ENCODE measurements at places on chromosomes 5 and 9. TPM values are rescaled to one million over a fixed set of nuclear protein-coding genes. Genes with fewer than 3 reads are reported as not detected.
A peak's percentile ranks its signal among the peaks of the same experiment; 100 is the strongest.

DNA sequence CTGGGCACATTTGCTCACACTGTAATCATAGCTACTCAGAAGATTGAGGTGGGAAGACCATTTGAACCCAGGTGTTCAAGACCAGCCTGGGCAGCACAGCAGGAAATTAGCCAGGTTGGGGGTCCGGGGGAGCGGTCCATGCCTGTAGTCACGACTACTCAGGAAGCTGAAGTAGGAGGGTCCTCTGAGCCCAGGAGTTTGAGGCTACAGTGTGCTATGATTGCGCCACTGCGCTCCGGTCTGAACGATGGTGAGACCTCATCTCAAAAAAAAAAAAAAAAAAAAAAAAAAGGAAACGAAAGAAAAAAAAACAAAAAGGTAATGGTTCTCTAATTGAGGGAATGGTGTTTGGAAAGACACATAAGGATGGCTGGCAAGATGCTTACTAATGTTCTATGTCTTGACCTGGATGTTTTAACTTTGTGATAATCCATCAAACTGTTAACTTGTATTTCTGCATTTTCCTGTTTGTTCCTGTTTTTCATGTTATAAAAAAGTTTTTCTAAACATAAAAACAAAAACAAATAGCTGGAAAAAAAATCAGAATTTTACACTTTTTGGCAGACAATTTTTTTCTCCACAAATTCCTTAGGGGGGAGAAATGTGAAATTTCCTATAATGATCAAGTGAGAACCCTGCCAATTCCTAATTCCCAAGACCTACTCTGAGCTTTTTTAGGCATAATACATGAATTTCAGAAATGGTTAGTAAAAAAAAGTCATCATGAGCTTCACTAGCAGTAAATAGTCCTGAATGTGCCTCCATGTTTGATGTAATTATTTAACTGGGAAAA, 96.9 kb downstream of the DENND1A start:
- no peak for DNase-seq
- peaks cover 18% of the 10 kb centered on the region for H3K4me1 ChIP-seq
- H3K27ac ChIP-seq: no peak overlapping the region
- peaks cover 35% of the 10 kb centered on the region for H3K36me3 ChIP-seq
- no peaks in the 10 kb centered on the region for H3K27me3 ChIP-seq

GRCh38 chr5:154967421-154968024, 26.6 kb downstream of the MRPL22 start:
- no peak overlapping the region for H3K4me3 ChIP-seq
- H3K27ac ChIP-seq: no peak overlapping the region
- H3K36me3 ChIP-seq: peaks cover 15% of the 10 kb centered on the region
- H3K4me1 ChIP-seq: no peaks in the 10 kb centered on the region
- H3K27me3 ChIP-seq: no peaks in the 10 kb centered on the region

DNA sequence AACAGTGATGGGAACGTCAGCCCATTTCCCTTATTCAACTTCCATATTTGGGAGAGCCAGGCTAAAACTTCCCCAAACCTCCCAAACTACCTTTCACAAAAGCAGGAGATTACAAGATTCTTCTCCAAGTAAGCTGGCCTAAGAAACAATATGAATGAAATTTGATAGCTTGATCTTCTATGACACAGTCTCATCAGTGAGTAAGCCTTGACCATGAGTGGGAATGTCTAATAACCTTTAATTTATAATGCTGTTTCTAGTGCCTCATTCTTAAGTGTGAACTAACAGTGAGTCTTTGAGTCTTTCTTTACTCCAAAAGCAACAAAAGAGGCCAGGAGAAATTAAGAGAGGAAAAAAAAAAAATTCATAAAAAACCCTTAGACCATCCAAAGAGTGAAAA, 1379.9 kb downstream of the EFNA5 start:
- H3K36me3 ChIP-seq: no peaks in the 10 kb centered on the region
- no peak overlapping the region for H3K4me3 ChIP-seq
- H3K27ac ChIP-seq: no peak overlapping the region
- no peak for DNase-seq

GRCh38 chr9:69036309-69036708, 757 bp downstream of the FXN start:
- H3K4me3 ChIP-seq: peak overlapping the region; percentile 97
- peak overlapping the region; percentile 98 for H3K27ac ChIP-seq
- no peak for DNase-seq

DNA sequence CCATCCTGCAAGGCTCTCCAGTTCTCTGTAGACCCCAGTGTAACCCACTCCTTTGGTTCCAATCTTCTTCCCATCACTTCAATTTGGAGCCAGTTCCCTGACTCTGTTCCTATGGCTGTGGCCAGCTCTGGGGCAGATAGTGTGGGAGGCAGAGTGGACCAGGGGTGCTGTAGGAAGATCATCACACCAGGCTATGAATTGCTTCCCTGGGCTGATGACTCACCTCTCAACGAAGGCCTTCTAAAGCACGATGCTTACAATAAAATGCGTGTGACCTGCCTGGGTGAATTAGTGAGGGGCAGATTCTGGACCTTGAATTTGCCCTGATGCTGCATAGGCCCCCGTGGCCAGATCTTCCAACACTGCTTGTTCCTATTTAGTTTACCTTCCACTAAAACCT, 289.7 kb downstream of the FBXL7 start:
- no peak overlapping the region for H3K4me3 ChIP-seq
- no peak overlapping the region for H3K27ac ChIP-seq
- H3K36me3 ChIP-seq: peaks cover 3% of the 10 kb centered on the region
- H3K4me1 ChIP-seq: peaks cover 31% of the 10 kb centered on the region

DNA sequence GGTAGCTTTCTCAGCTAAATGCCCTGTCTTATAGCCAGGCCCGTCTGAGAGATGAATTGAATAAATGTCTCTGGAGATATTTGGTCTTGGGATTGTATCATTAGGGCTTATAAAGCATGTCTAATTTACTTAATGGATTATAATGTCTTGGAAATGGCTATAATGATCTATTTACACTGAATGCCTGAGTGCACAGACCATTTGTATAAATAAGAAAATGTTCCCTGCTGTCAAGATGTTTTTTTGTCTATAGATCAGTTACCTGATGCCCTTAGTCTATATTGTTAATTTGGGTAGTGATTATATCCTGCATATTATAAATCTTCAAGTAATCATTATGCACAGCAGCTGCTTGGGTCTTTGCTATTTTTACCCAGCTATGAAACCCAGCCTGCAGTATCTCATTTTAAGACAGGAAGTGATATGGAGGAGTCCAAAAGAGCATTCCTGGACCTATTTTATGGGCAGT, 112.9 kb upstream of the ACTBL2 start:
- H3K4me1 ChIP-seq: peaks cover 35% of the 10 kb centered on the region
- peak overlapping the region; percentile 59 for H3K27ac ChIP-seq
- no peak overlapping the region for H3K4me3 ChIP-seq
- DNase-seq: no peak
- H3K36me3 ChIP-seq: no peaks in the 10 kb centered on the region
- H3K27me3 ChIP-seq: no peaks in the 10 kb centered on the region

The NIM1K gene
- 0.22 TPM for total RNA-seq

The AJM1 gene
- total RNA-seq: 3.8 TPM

The PCDHGA12 gene
- total RNA-seq: 4.1 TPM

The DOK3 gene
- 5.8 TPM for total RNA-seq
